ENCODE measurements at places on chromosomes 5 and 9.

- DNase-seq, result no peak
These were observed 7.9 kb downstream of the NKD2 start for GRCh38 chr5:1016476-1016875.

DNA sequence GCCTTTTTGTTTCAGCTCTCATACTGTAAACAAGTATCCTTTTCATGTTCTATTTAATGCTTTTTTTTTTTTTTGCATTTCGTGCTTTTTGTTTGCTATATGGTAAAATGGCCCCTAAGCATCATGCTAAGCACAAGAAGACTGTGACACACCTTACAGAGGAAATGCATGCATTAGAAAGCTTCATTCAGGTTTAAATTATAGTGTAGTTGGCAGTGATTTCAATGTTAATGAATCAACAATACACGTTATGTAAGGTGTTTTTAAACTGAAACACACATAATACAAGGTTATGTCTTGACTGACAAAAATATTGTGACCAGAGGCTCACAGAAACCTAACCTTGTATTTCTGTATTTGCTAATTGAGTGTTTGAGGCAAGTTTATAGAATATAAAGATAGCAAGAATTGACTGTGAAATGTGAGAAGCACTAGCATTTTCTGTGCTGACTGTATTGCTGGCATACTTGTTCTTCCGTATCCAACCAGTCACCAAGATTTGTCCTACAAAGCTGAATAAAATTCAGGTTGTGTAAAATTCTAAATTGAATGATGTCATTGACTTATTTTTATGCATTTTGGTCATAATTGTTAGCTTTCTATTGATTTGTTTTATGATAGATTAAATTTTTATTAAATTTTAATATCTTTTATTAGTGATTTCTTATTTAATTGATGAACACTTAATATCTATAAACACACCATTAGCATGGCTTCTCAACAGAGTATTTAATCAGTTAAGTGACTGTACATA, 4.1 kb downstream of the CFAP95 start:
- DNase-seq, result no peak

GRCh38 chr9:134434894-134435506, 108.7 kb downstream of the RXRA start:
- no peak for DNase-seq

DNA sequence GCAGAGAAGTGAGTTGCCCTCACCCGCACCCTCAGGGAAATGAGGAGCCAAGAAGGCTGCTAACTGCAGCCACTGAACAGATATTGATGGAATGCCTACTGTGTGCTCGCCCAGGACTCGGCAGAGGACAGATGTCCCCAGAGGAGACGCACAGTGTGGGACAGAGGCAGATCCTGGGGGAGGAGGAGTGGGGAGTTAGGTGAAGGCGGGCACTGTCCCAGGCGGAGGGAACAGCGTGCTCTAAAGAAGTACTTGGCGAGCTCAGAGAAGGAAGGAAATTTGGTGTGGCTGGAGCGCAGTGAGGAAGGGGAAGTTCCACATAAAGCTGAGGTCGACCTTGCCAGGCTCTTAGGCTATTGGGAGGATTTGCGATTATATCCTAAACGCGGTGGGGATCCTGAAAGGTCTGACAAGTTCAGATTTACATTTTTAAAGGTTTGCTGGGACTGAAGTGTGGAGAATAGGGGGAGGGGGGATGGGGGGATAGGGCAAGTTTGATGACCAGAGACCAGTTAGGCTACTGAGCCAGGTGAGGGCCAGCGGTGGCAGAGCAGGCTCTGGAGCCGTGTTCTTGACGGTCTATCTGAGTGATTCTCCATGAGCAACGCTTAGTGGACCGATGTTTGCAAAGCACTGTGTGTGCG, 23.6 kb upstream of the CERCAM start:
- DNase-seq, result no peak

- no peak for DNase-seq
These were observed 16.8 kb downstream of the RASGRF2 start for GRCh38 chr5:80976985-80977384.

DNA sequence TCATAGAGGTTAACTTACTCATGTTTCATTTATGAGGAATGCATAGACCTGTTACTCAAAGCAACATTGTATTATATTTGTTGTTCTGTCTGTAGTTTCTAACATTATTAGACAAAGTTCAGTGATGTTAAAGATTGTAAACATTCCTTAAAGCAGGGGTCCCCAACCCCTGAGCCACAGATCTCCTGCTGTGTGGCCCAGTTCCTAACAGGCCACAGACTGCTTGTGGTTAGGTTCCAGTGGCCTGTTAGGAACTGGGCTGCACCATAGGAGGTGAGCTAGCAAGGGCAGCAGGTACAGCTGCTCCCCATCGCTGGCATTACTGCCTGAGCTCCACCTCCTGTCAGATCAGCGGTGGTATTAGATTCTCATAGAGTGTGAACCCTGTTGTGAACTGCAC, 181.1 kb downstream of the KDM4C start:
- no peak for DNase-seq

- no peak for DNase-seq
These were observed 7.0 kb downstream of the CDC42SE2 start for GRCh38 chr5:131270809-131271208.

GRCh38 chr9:14531341-14532269, 161.6 kb downstream of the ZDHHC21 start:
- DNase-seq, result no peak

DNA sequence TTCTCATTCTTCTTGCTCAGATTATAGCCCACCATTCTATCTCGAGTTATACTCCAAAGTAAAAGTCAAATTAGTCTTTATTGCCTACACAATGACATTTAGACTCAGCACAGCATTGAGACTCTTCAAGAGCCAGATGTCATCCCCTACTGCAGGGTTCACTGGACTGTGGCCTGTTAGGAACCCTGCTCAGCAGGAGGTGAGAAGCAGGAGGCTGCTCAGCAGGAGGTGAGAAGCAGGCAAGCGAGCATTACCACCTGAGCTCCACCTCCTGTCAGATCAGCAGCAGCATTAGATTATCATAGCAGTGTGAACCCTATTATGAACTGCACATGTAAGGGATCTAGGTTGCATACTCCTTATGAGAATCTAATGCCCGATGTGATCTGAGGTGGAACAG, 12.7 kb upstream of the LIFR start:
- DNase-seq, result no peak

- DNase-seq, result no peak
These were observed 467 bp downstream of the CNOT6 start for GRCh38 chr5:180494510-180495181.

- no peak for DNase-seq
These were observed 14.9 kb downstream of the DEPDC1B start for GRCh38 chr5:60685028-60685427.

Data from activated T-cell treated with anti-CD3 and anti-CD28 coated beads, Interleukin-2, amount 50 U/mL, for 1 hour (primary cell).